ENCODE measurements at places on chromosomes 7 and 10.

- DNase-seq: no peak
Observed at GRCh38 chr7:154489897-154490296, 437.7 kb downstream of the DPP6 start.

DNA sequence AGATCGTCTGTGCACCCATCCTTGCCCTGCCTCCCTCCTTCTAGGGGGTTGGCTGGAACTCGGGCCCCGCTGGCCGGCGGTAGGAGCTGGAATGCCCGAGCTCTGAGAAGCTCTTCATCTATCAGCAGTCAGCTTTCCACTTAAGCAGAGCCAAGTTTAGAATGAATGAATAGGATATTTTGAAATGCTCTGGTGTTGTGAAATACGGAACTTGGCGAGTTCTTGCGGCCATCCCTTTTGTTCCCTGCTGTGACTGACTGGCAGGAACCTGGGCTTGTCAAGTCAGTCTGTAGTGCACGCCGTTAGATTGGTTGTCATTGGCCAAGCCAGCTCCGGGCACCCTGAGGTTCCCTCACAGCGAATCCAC lies 33.3 kb downstream of the FOXK1 start:
- no peak for DNase-seq

- DNase-seq: peak; percentile 55
Observed at GRCh38 chr10:95236068-95236903, 42.2 kb downstream of the ACSM6 start.

DNA sequence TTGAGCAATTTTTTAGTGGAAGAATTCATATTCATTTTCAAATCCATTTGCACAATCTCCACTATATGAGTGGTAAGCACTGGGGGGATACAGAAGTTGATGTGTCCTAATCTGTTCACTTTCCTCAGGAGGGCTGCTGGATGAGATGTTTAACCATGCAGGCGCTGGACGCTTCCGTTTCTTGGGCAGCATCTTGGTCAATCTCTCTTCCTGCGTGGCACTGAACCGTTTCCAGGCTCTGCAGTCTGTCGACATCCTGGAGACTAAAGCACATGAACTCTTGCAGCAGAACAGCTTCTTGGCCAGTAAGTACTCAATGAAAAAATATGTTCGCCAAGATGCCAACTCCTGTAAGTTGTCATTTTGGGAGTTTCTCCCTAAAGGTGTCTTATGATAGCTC lies 179.3 kb downstream of the ABCA13 start:
- DNase-seq: no peak

GRCh38 chr10:129593953-129594352 lies 126.9 kb downstream of the MGMT start:
- DNase-seq: no peak
